ENCODE measurements at places on chromosomes 2 and 18. TPM values are rescaled to one million over a fixed set of nuclear protein-coding genes. Genes with fewer than 3 reads are reported as not detected.

- DNase-seq = no peak
These were observed 26.9 kb downstream of the ANO7 start for GRCh38 chr2:241215421-241215820.

DES gene
- polyA plus RNA-seq = 5,935 TPM

GRCh38 chr2:222613715-222614331 lies 42.1 kb downstream of the FARSB start:
- peak; percentile 36 for DNase-seq

DNA sequence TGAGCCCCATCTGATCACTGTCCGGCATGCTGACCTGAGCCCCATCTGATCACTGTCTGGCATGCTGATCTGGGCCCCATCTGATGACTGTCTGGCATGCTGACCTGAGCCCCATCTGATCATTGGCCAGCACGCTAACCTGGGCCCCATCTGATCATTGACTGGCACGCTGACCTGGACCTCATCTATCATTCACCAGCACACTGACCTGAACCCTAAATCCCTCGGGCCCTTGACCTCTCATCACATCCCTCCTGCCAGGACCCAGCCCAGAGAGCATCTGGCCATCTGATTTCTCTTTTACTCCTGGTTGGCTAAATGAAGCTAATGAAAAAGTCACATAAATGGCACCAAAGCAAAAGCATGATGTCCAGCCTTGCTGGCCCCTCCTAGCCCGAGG lies 207.1 kb downstream of the NDUFA10 start:
- no peak for DNase-seq

BIRC6 gene
- 46.6 TPM for polyA plus RNA-seq

DNA sequence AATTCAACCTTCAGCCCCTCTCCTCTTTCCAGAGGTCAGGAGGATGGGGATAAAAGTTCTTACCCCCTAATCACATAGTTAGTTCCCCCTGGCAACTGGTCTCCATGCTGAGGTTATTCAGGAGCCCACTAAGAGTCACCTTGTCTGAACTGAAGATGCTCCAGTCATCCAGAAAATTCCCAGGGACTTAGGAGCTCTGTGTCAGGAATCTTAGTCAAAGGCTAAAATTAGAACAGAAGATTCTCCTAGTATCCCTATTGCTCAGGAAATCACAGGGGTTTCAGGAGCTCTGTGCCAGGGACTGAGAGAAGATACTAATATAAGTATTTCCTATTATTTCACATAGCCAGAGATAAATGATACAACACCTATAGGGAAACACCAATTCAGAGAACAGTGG lies 37.3 kb upstream of the LONRF2 start:
- no peak for DNase-seq

- no peak for DNase-seq
These were observed 151.8 kb upstream of the STK17B start for GRCh38 chr2:196322973-196323810.

Data from muscle of arm (tissue), 14 donors.